ENCODE measurements at places on chromosomes 4 and X.

- no peak for DNase-seq
These were observed 240.2 kb upstream of the F9 start for GRCh38 chrX:139290310-139290709.

DNA sequence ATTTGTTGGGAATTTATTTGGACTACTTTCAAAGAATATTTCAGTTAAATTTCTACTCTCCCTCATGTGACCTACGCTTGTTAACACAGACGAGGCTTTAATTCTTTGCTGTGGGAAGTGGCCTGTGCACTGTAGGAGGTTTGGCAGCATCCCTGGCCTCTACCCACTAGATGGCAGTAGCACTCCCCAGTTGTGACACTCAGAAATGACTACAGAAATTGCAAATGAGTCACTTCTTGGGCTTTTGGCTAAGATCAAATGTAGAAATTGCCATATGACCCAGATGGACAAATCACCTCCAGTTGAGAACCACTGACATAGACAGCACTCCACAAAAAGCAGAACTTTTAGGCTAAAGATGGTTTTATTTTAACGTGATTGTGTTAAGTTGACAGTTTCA, 22.1 kb downstream of the PIR start:
- peak; percentile 33 for DNase-seq

DNA sequence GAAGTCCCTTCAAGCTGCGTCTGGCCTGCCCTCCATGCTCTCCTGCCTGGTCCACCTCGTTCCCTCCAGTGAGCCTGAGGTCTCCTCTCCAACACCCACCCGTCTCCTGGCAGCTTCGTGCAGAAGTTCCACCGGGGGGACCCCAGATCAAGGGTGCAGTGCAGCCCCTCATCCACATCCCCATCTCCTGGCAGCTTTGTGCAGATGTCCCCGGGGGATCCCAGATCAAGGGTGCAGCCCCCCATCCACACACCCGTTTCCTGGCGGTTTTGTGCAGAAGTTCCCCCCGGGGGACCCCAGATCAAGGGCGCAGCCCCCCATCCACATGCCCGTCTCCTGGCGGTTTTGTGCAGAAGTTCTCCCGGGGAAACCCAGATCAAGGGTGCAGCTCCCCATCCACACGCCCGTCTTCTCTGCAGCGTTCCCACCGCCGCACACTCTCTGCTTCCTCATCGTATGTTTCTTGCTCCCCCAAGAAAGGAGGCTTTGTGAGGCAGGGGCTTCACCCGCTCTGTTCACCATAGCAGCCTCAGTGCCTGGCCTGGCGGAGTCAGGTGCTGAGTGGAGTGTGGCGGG, 35.7 kb downstream of the PIGG start:
- no peak for DNase-seq

GRCh38 chrX:40931921-40932320, 153.3 kb upstream of the USP9X start:
- no peak for DNase-seq

- no peak for DNase-seq
These were observed 8.2 kb downstream of the SLC38A5 start for GRCh38 chrX:48461830-48462229.

DNA sequence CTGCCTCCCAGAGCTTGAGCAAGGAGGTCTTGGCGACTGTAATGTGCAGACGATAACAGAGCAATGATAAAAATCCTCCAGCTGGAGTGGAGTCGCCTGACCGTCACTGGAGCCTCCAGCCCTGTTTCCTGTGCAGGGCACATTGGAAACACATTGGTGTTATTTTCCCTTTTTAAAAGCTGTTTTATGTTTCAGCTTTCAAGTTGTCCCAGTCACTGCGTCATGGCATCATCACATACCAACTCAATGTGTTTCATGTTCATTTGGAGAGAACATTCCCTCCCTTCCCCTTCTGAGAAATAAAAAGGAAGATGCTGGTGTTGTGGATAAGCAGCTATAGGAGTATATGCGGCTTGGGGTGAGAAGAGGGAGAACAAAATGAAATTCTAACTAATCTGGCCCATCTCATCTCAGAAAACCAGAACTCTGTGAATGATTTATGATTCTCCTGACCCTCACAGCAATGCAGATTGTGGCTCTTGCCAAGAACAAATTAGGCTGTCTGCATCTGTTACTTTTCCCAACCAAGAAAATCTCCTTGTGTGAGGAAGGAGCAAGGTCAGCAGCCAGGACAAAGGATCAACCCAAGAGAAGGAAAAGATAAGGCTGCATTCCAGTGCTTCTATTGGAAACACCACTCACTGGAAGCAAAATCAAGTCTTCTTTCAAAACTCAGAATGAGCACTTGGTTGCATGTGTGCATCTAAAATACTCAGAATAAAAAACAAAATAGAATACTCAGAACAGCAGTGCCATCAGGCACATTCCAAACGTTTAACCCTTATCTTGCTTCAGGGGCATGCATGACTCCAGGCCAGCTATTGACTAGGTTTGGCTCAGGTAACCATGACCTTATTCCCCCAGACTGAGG, 134.4 kb downstream of the RASL11B start:
- no peak for DNase-seq

DNA sequence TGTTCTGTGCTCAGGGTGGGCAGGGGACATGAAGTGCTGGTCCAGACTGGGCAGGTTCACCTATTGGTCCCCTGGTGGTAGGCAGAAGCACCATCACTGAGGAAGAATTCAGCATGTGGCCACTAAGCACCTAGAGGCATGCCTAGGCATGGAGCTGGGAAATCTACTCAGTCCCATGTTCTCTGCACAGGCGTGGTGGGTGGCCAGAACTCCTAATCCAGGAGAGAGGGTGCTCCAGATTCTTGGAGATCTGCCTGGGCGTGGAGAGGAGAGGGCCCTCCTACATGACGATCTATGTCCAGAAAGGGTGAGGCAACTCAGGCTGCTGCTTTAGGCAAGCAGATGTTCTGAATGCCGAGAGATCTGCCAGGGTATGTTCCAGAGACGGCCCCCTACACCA, 44.6 kb upstream of the MAGEC2 start:
- no peak for DNase-seq

DNA sequence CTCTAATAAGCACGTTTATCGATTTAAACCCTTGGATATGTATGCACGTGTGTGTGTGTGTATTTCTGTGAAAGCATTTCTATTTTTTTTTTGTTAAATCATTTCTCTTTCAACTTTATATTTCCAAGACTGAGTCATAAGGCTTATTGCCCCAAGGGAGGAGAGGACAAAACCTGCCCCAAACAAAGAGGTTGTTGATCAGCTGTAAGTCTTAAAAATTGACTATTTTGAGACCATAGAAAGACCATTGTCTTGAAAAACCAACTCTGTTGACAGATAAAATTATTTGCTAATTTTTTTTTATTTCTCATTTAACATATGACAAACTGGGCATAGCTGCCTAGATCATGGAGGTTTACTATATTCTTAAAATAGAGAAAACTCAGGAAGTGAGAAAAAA, 222.4 kb downstream of the FMR1NB start:
- no peak for DNase-seq
